ENCODE measurements at places on chromosomes 11 and 22. TPM values are rescaled to one million over a fixed set of nuclear protein-coding genes. Genes with fewer than 3 reads are reported as not detected.

The LRRN4CL gene
- 0.80 TPM for total RNA-seq

The GAL3ST1 gene
- 0.09 TPM for total RNA-seq

The CARD16 gene
- 33.9 TPM for total RNA-seq

The ANKK1 gene
- total RNA-seq: 0.14 TPM

The DEUP1 gene
- total RNA-seq: 0.33 TPM

The TSGA10IP gene
- total RNA-seq: 0.09 TPM

DNA sequence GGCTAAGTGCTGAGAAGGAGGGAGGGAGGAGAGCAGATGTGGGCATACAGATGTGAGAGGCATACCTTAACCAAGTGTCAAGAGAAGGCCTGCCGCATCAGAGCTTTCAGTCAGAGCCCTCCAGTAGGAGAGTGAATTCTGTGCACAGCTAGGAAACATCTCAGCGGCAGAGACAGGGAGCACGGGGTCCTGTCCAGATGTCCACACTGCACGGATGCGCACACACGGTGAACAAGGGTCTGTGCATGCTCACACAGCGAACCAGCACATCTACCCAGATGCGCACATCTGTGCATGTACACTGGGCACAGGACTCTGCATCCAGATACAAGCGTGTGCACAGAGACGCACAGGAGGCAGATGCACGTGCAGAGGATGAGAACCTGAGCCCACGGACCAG, 778.0 kb downstream of the BRD1 start:
- DNase-seq: no peak

DNA sequence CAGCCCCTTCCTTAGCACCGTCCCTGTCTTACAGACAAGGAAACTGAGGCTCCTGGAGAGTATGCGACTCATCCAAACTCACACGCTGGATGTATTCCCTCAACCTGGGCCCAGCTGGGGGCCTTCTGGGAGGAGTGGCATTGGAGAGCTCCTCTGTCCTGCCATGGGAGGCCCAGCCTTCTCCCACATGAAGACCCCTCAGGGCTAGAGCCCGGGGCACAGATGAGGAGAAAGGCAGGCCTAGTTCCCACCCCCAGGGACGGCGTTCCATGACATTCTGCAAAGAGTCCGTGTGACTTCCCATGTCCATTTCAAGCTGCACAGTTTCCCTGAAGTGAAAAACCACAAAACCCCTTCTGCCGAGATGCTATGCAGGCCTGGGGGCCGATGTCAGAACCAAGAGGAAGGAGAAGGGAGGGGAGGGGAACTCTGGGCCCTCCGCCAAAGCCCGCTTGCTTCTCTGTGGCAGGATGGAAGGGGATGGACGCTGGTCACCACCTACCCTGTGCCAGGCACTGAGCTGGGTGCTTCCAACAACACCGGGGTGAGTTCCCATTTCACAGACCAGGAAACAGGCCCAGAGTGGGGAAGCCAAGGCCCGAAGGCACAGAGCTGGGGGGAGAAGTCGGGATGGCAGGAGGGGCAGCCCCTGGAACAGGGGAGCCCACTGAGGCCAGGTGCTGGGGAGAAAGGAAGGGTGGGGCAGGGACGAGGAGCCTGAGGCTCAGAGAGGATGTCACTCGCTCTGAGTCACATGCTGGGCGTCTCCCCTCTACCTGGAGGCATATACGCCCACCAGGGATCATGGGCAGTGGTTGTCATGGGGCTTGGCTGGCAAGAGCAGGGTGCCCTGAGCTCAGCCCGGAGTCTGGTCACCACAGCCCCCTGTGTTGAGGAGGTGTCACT, 15.7 kb downstream of the RAC2 start:
- no peak for DNase-seq

- DNase-seq: no peak
Measured at GRCh38 chr11:64869571-64870175, 8.7 kb downstream of the EHD1 start.

DNA sequence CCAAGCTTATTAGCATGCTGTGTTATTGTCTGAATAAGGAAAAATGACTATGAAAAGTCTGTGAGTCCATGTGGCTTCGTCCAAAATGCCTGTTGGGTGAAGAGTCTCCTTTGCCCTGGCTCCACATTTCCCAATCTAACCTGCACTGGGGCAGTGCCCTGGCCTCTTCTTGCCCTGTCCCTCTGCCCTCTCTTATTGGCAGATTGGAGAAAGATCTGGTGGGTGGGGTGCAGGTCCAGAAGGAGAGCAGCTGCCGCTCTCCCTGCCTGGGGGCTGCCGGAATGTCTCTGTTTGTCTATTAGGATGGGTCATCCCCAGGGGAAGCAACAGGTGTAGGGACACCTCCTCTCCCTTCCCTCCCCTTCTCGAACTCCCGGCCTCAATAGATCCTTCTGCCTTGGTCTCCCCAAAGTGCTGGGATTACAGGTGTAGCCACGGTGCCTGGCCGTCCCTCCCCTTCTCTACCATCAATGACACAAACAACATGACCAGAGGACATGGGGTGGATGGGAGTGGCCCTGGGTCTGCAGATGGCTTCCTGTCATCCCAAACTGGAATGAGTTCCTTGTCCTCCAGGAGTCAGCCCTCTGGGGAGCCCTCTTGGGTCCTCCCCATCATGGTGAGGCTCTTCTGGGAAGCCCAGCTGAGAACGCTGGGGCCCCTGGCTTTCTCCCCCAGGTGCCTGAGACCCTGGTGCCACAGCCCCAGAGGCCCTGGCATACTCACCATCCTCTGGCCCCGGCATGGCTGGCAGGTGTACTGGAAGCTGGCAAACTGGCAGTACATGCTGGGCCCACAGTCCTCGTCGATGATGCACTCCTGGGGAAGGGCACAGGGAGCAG, 40.5 kb downstream of the DKK3 start:
- DNase-seq: no peak

DNA sequence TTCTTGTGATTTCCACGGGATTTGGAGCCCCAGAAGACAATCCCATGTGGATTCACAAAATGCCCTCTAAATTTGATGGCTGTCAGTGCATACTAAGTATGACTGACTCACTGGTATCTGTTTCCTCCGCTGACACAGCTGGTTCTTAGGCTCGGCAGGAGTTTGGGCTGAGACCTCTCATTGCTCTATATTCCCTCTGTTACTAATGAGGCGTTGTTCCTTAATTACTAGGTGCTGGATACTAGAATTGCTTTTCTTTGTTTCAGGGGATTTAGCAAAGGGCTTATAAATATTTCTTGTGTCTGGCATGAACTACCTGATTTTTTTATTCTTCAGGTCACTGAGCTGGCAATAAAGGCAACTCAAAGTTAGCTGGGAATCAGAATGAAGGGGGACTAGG, 53.2 kb upstream of the EHF start:
- no peak for DNase-seq

DNA sequence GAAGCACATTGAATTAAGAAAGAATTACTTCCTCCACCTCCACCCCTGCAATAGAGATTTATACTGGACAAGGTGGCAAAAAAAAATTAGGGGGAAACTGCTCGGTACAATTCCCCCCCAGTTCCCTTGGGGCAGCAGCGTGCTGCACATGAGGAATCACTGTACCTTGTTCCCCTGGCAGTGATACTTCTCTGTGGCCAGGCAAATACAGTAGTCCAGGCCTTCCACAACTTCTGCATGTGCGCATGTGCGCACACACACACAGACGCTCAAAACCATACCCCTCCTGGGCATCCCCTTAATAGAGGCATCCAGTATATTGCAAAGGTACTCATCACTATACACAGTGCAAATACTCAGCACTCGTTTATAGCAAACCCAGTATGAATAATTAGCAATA, 68.9 kb downstream of the ARFGAP2 start:
- DNase-seq: no peak

- DNase-seq: peak; percentile 67
Measured at GRCh38 chr11:123261345-123262106, 66.5 kb upstream of the CLMP start.

GRCh38 chr22:22025320-22026156, 43.0 kb upstream of the TOP3B start:
- no peak for DNase-seq

Measured in thymus (tissue), 14 donors.